ENCODE measurements at places on chromosomes 4 and X. TPM values are rescaled to one million over a fixed set of nuclear protein-coding genes. Genes with fewer than 3 reads are reported as not detected.
A peak's percentile ranks its signal among the peaks of the same experiment; 100 is the strongest.

Gene MFSD8
- 18.8 TPM for total RNA-seq

- peak; percentile 97 for ATAC-seq
These were observed 16.4 kb downstream of the TCEANC start for GRCh38 chrX:13669246-13669737.

DNA sequence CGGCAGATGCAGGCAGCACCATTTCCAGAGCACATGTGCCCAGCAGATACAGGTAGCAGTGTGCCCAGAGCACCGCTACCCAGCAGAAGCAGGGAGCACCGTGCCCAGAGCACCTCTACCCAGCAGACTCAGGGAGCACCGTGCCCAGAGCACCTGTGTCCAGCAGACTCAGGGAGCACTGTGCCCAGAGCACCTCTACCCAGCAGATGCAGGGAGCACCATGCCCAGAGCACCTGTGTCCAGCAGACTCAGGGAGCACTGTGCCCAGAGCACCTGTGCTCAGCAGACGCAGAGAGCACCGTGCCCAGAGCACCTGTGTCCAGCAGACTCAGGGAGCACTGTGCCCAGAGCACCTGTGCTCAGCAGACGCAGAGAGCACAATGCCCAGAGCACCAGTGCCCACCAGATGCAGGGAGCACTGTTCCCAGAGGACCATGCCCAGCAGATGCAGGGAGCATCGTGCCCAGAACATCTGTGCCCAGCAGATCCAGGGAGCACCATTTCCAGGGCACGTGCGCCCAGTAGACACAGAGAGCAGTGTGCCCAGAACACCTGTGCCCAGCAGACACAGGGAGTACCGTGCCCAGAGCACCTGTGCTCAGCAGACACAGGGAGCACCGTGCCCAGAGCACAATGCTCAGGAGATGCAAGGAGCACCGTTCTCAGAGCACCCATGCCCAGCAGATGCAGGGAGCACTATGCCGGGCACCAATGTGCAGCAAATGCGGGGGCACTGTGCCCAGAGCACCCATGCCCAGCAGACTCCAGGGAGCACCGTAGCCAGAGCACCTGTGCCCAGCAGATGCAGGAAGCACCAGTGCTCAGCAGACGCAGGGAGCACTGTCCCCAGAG is 236.4 kb downstream of the DHRSX start:
- ATAC-seq, result no peak

Gene NAP1L5
- total RNA-seq, result 1.0 TPM

DNA sequence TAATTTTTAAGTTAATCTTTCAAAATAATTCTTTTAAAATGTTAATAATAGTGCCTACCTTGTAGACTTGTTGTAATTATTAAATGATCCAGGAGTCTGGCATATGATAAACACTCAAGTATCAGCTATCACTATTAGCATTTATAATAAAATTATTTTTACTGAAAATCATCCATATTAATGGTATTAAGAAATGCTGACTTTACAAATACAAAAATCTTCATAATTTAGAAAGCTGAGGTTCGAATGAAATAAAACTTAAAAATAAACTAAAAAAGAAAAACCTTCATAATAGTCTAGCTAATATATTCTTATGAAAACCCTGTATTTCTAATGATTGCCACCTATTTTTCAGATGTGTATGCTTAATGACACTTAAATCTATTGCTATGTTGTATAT is 5.2 kb downstream of the MGARP start:
- ATAC-seq, result no peak

Gene ARMCX1
- total RNA-seq, result 3.0 TPM

Data from esophagus mucosa (tissue), 1 donor.